ENCODE measurements at places on chromosomes 5 and 9.

DNA sequence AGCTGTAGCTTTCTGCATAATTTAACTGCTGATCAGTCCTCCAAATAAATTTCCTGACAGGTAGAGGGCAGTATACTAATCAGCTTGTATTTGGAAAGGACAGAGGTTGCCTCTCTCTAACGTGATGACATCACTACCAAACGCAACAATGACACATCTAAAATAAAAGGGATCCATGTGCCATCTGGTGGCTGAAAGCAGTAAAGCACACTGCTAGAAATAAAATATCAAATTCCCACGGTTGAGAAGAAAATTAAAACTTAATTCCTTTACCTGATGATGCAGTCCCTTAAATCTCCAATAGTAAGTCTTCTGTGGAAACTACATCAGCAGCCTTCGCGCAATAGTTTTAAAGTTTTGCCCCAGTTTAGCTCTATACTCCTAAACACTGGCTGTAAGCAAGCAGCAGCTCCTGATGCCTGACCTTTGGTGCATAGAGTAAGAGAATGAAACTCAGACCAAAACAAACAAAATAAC lies 54.5 kb downstream of the DIAPH1 start:
- DNase-seq, result peak; percentile 48

- no peak for DNase-seq
Measured at GRCh38 chr5:125034331-125034730, 287.9 kb upstream of the ZNF608 start.

DNA sequence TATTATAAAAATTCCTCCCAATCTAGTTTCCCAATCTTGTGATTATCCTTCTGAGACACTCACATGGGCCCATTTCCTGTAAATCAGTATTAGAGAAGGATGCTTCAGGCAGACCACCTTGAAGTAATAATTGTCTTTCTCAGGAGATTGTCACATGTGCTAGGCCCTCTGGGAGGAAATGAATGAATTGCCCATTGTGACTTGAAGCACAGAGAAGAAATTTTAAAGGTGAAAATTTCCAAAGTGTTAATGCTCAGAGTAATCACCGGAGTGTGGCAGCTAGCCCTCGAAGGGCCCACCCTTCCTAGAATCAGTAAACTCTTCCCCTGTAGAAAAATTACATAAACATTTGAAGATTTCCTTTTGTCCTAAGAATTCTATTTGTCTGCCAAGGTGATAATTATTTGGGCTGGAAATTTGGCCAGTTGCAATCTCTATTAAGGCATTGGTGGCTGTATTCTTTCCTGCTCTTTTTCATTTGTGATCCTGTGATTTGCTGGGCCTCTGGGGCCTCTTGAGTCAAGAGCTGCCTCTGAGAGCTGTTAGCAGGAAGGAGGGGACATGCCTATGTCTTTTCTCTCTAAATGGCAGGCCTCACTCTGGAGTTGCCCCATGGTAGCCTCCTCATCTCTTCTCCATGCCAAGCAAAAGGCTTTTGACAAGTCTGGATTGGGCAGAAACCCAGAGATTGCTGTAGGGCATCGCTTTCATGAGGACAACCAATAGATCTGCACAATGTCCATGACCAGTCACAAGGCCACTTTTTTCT lies 371.5 kb upstream of the ACTBL2 start:
- no peak for DNase-seq

DNA sequence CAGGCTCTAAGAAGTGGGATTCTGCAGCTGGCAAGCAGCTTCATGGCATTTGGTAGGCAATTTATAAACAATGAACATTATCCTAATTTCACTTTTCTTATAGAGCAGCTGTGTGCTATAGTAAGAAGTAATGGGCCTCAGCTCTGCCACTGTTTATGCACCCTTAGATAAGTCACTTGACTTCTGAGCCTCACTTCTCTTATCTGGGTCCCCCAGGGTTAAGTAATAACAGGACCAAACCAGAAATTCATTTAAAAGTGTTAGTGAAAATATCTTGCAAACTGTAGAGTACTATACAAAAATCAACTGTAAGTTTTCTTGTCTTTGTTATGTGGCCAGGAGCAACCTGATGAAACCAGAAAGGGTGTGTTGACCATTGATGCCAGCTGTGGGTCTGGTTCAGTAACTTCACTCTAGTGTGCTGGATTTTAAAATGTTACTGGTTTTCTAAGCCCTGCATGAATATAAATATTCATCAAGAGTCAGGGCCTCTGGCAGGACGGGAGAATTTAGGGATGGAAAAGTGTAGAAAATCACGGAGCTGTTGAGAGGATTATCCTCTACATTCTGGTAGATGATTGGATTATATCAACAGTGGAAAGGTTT lies 24.2 kb downstream of the TNFAIP8 start:
- no peak for DNase-seq

- DNase-seq, result no peak
Measured at GRCh38 chr9:101383361-101383760, 1.4 kb downstream of the BAAT start.

DNA sequence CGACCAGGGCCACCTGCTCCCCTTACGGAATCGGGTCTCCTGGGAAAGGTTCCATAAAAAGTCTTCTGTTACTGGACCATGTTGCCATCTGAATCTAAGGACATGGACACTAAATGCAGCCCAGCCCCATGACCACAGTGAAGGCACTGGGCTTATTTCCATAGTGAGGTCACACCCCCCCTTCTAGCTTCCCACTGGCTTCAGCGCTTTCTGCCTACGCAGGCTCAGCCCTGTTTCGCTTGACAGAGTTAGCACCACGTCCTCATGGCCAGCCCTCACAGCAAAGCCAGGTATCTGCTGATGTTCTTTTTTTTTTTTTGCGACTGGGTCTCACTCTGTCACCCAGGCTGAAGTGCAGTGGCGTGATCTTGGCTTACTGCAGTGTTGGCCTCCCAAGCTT lies 14.1 kb downstream of the UCK1 start:
- DNase-seq, result no peak

DNA sequence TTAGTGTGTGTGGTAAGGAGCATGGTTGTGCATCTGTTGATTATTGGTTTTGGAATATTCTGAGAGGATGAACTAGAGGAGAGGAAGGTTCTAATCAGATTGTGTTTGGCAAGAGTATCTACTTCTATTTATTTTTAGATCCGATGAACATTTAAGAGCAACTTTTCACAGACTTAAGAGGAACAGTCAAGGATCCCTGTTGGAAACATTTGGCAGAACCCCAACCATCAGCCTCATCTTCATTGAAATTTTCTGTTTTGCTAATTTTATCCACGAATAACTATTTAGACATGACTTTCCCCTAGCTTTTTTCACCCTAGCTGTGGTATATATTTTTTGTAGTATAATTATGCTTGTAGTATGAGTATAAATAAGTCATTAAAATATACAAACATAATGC lies 868.5 kb downstream of the MAT2B start:
- no peak for DNase-seq
